ENCODE measurements at places on chromosomes 1 and 21.

DNA sequence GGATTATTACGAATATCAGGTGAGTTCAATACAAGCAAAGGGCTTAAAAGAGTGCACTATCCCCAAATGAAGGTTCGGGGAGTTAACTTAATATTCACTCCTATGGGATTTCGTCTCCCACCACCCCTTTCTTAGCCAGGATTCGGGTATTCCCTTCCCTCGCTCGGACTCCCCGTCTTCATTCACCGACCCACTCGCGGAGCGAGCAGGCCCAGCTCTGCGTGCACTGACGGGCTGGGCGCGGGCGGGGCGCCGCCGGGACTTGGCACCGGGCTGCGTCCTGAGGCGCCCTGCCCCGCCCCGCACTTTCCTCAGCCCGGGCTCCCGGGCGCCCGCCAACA is 7.7 kb upstream of the MPZL1 start:
- DNase-seq, result no peak

- DNase-seq, result peak; percentile 57
Measured at GRCh38 chr1:107533436-107533835, 392.6 kb downstream of the NTNG1 start.

- peak; percentile 78 for DNase-seq
Measured at GRCh38 chr21:45820171-45821091, 161.1 kb upstream of the COL6A1 start.

DNA sequence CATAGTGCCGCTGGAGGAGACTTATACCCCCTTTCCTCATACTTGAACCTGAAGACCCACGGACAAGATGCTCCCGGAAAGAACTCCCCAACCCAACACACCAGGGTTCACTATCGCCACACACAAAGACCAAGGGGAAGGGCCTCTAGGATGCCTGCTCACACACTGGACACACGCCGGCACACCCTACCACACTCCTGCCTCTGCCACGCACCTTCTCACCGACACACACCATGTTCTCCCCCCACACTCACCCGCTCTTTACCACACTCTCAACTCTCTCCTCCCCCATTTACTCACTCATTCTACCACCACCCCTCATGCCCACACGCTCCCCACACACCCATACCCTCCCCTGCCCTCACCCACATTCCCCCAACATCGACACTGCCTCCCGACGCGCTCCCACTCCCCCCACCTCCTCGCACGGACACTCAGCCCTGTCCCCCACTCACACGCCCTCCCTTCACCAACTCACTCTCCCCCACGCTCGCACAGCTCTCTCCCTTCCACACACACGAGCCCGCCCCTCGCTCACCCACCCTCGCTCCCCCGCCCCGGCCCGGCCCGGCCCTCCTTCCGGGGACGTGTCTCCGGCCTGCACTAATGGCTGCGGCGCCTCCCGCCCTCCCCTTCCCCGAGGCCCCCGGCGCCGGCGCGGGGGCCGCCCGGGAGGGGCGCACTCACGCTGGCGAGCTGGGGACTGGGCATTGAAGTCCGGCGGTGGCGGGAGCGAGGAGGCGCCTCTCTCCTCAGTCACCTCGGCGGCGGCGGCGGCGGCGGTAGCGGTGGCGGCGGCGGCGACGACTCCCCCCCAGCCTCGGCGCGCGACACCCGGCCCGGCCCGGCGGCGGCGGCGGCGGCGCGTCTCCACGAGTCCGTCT is 626 bp downstream of the PTP4A2 start:
- peak; percentile 62 for DNase-seq

GRCh38 chr1:39205102-39205780 is 746 bp downstream of the MACF1 start:
- DNase-seq, result peak; percentile 88

GRCh38 chr1:63640633-63641567 is 47.7 kb downstream of the PGM1 start:
- DNase-seq, result peak; percentile 26

DNA sequence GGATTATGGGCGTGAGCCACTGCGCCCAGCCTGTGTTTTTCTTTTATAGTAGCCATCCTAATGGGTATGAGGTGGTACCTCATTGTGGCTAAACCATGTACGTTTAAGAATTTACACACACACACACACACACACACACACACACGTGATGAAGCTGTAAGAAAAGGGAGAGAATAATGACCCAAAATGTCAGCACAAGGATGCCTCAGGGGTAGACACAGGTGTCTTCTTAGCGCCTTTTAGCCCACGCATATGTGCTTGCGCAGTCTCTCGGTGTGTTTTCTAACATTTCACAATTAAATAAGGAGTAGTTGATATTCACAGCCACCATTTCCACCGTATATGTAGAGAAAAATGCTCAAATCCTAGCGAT is 782 bp upstream of the PFKL start:
- DNase-seq, result no peak

DNA sequence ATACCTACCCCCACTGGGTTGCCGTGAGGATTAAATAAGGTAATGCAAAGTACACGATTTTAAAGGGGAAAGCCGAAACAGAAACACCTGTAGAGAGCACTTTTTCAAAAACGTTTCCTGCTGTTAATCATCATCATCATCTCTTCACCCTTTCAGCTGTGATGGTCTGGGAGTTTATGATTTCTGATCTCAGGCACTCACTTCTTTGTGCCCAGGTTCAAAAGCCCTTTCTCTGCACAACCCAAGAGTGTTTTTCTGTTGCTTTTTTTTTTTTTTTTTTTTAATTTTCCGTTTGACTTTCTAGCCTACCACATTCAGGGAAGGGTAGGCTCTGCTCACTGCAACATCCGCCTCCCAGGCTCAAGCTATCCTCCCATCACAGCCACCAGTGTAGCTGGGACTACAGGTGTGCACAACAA is 936 bp upstream of the UBXN11 start:
- DNase-seq, result no peak

DNA sequence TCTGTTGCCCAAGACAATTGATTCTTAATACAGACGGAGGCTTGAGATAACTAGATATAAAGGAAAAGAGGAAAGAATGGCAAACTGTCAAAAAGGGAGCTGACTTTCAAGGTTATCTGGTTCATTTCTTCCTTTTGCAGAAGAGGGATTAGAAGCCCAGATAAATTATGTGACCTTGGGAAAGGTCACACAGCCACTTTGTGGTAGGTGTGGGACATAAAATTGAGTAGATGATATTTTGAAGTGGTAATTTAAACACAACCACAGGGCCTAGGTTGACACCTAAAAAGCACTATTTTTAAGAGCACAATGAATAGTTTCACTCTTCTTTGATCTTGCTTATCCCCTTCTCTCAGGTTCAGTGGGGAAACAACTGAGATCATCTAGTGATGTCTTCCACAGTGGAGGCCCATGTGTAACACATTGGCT is 16.9 kb upstream of the KIAA0040 start:
- DNase-seq, result no peak

GRCh38 chr1:181178241-181178879 is 89.9 kb downstream of the IER5 start:
- DNase-seq, result no peak

- peak; percentile 29 for DNase-seq
Measured at GRCh38 chr1:54485416-54485815, 62.6 kb upstream of the ACOT11 start.

- DNase-seq, result no peak
Measured at GRCh38 chr21:36583591-36583990, 103.7 kb upstream of the CLDN14 start.

- DNase-seq, result no peak
Measured at GRCh38 chr1:189628857-189629256, 848.8 kb downstream of the BRINP3 start.

GRCh38 chr1:92709738-92710137 is 75.2 kb downstream of the EVI5 start:
- no peak for DNase-seq

GRCh38 chr1:243529512-243529911 is 273.7 kb downstream of the SDCCAG8 start:
- DNase-seq, result no peak

DNA sequence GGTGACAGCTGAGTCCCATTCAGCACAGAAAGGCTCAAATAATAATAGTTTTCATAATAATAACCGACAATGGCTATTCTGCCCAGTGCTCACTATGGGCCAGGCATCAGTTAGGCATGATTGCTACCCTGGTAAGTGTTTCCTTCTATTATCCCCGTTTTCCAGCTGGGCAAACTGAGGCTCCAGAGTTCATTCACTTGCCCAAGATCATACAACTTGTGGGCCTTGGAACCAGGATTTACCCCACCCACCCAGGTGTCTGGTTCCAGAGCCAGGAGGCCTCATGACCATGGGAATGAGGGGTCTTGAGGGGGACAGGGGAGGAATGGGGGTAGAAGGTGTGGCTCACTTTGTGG is 518 bp downstream of the PLOD1 start:
- DNase-seq, result no peak

DNA sequence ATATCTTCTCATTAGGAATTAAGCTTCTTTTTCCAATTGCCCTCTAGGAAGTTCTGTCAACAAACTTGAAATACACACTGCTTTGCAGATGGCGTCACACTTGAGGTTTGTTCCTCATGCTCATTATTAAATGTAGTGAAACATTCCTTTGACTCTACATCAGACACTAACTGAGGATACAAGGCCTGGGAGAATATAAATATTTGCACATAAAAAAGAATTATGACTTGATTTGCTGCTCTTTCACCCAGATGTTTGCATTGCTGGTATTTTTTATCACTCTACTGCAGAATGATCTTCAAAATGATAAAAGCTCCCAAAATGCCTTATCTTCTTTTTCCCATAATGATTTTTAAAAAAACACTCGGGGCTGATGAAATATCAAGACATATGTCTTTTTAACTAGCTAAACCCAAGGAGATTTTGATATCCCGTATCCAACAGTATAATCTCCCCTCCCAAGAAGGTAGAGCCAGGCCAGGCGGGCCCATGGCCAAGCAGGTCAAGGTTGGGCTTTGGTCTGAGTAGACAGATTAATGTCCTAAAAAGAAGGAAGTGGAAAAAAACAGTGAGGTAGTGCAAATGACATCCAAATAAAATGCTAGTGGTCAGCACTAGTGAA is 264.6 kb downstream of the HHIPL2 start:
- no peak for DNase-seq

GRCh38 chr1:44019466-44019948 is 11.8 kb downstream of the SLC6A9 start:
- no peak for DNase-seq

GRCh38 chr1:112502826-112503225 is 5.9 kb upstream of the WNT2B start:
- DNase-seq, result no peak

DNA sequence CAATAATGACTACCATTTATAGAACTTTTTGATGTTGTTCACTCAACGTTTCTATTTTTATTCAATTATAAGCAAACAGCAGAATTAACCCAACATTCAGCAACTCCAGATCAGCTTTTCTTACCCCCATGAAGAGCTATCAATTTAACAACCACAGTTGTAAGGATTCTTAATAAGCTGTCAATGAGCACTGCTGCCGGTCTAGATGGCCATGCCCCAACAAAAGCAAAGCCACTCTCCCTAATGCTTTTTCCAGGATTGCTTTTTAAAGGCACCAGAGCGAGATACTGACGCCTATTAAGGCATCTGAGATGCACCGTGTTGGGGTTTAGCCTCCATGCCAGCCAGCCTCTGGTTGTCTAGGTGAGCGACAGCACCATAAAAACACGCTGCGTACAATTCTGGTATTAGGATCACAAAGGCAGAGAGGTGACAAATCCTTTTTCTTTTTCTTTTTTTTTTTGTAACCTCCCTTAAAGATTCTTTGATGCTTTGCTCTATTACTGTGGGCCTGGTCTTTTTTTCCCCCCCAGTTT is 39.5 kb downstream of the PTPRC start:
- DNase-seq, result no peak

GRCh38 chr21:42698733-42699132 is 45.3 kb downstream of the PDE9A start:
- no peak for DNase-seq

- no peak for DNase-seq
Measured at GRCh38 chr1:226575436-226575720, 26.8 kb downstream of the STUM start.

- DNase-seq, result no peak
Measured at GRCh38 chr1:193060406-193060805, 994 bp downstream of the RO60 start.

DNA sequence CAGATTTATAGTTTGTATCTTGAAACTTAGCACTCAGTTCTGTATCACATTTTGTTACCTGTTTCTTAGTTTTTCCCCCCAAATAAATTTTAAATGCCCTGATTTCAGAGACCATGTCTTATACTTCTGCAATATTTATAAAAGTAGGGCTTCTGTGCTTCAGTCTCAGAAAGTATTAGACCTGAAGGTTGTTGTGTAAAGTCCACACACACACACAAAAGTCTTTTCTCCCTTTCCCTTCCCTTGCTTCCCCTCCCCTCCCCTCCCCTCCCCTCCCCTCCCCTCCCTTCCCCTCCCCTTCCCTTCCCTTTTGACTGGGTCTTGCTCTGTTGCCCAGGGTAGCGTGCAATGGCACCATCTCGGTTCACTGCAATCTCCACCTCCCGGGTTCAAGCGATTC is 41.0 kb upstream of the KCNK1 start:
- DNase-seq, result no peak

DNA sequence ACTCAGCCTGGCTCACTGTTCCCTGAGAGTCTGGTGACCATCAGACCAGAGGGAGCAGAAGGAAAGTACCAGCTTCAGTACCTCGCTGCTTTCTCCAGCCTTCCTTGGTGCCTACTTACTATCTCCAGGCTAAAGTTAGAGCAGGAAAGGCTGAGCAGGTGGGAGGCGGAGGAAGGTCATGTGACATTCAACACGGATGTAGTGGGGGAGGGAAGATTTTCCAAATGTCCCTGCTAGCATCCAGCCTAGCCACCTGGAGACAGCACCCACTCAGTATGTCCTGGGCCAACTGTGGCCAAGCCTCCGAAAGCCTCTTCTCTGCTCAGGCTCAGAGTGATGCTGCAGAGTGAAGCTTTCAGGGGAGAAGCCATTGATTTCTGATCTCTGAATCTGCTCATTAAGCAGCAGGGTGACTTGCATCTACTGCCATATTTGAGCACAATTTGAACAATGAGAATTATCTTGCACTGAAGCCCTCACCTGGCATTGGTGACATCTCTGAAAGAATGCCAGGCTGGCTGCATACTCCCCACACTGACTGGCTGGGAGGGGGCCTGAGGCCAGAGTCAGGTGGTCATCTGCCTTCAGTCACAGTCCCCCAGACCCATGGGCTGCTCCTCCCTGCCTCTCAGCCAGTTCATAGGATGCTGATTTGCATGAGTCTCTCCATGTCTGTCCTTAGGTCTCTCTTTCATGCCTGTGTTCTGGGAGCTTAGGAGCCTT is 86.2 kb downstream of the KCND3 start:
- DNase-seq, result no peak

GRCh38 chr1:22053861-22054770 is 1.6 kb downstream of the CDC42 start:
- DNase-seq, result peak; percentile 84

- DNase-seq, result no peak
Measured at GRCh38 chr1:171346881-171347280, 32.9 kb downstream of the FMO4 start.

- no peak for DNase-seq
Measured at GRCh38 chr1:109802136-109802900, 38.6 kb upstream of the EPS8L3 start.
